ENCODE measurements at places on chromosomes 11 and 22.

- DNase-seq = no peak
Measured at GRCh38 chr11:127362754-127363308, 362.3 kb upstream of the KIRREL3 start.

DNA sequence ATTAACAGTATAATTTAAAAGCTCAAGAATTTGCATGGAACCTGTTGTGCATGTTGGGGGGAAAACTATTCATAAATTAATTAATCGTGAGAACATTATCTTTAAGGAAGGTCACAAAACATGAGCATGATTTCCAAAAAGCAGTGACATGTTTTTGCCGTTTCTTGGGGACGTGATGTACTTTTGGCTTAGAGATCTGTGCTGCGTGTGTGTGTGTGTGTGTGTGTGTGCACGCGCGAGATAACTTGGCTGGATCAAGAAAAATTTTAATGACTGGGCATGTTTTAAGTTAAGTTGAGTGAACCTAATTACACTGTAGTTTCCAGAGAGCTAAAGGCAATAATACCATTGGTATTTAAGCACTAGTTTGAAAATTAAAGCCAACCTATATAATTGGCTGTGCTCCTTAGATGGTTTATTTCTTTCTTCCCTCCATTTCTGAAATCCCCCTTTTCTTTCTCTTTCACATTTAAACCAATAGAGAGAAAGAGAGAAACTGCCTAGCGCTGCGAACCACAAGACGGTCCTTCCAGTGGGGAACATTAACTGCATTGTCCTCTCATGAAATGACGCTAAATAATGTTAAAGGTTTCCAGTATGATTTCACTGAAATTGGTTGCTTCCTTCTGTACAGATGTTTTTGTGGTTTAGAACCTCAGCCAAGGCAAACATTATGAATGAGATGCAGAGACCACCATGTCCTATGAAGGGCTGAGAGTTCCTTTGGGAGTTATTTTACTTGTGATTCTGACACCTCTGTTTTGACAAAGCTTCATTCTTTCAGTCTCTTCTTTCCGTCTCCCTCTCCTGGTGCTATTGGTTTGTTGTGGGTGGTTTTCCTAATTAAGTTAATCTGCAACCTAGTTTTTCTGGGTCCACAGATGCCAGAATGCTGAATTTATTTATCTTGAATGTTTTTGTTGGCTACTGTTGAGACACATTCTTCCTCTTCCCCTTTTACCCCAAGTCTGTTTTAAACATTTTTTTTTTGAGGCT is 51.7 kb downstream of the ZBTB16 start:
- no peak for DNase-seq

- DNase-seq = no peak
Measured at GRCh38 chr22:19797086-19798002, 36.8 kb downstream of the TBX1 start.

DNA sequence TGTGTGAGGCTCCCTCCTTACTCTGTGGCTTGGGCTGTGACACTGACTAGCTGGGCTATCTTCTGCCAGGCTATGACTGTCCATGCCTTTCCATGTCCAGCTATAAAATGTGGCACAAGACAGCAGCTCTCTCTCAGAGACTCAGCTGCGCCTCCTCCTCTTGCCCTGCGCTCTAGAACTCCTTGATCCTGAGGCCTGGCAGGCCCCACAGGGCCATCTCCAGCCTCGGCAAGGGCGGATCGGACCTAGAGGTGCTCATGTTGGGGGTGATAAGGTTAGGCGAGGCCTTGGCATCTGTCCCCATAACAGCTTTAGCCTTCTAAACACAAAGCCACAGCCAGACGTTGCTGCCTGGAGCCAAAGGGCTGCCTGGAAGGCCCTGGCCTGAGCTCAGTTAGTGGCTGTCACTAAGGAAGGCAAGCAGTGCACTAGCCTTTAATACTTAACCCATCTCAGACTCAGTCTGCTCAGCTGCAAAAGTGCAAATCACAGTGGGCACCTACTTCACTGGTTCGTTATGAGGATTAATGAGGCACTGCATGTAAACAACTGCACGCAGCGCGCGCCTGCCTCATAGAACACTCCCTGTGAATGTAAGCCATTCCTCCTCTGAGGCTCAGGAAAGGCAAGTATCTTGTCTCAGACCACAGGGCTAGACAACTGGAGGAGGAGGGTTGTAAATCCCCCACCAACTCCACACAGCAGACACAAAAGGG is 1.2 kb downstream of the GUCD1 start:
- DNase-seq = no peak

- no peak for DNase-seq
Measured at GRCh38 chr11:110832539-110832938, 120.3 kb upstream of the ARHGAP20 start.

- no peak for DNase-seq
Measured at GRCh38 chr11:116844722-116845121, 7.3 kb upstream of the APOA1 start.

DNA sequence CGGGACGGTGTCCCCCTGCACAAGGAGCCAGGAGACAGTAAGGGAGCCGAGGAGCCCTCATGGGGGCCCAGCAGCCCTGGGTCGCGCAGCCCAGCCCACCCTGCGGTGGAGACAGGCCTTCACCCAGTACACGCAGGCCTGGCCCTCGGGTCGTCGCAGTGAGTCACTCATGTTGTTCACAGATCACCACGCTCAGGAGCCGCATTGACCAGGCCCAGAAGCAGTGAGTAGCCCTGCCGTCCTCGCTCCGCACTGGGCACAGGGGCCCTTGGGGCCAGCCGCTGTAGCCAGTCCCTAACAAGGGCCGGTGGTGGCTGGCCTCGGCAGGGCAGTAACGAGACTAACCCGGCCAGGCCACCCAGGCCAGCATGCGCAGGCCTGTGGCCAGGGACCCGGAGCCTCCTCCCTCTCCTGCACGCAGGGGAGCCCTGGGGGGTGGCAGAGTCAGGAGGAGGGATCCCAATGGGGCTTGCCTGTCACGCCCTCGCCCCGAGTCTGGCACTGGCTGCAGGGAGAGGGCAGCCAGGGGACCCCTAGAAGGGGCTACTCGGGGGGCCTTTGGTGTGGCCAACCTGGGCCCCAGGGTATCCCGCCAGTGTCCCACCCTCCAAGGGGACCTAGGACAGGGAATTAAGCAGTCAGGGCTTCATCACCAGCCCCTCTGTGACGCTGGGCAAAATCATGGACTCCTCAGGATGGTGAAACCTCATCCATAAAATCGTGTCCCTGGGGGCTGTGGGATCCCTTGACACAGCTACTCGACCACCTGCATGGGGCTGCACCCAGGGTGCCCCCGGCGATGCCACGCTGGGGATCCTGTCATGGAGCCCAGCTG is 10.1 kb upstream of the MRPL23 start:
- DNase-seq = no peak

DNA sequence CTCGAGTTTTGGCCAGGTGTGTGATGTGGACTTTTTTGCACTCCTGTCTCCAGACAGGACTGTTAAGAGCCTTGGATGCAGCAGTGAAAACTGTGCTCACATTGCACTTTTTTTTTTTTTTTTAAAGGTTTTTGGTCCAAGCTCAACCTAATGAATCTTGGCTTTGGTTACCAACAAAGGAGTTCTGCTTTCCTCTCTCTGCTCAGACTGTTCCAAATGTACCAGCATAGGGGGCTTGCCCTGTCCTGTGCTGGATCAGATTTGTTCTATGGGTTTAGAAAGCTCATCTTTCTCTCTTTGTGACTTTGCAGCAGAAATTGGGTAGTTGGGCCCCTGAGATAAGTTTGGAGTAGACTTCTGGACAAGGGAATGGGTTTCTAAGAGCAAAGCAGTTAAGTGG is 45.3 kb downstream of the POLD3 start:
- DNase-seq = no peak

- DNase-seq = no peak
Measured at GRCh38 chr22:23114721-23115020, 27.1 kb downstream of the RSPH14 start.

- DNase-seq = no peak
Measured at GRCh38 chr11:2696455-2696854, 3.3 kb downstream of the KCNQ1OT1 start.

- DNase-seq = no peak
Measured at GRCh38 chr22:20995329-20996030, 6.4 kb downstream of the THAP7 start.

DNA sequence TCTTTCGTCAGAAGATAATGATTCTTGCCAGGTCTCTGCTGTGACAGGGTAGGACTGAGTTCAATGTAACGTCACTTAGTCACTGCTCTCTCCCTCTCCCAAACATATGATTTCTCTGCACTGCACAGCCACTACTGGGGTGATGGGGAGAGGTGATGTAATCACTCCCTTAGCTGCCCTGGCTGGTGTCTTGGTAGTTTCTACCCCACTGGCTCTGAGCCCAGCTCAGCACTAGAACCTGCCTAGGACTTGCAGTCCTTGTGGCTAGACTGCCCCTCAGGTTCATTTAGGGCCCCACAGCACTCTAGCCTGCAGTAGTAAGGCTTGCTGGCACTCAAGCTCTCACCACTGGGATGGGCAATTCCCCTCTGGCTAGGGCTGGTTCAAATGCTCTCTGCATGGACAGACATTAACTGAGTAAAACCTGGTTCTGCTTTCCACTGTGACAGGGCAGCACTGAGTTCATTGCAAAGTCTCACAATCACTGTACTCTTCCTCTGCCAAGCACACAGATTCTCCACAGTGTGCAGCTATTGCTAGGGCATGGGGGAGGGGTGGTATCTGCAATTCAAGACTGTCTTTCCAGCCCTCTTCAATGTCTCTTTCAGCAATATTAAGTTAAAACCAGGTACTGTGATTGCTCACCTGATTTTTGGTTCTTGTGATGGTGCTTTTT is 571.4 kb upstream of the FAT3 start:
- DNase-seq = no peak

- no peak for DNase-seq
Measured at GRCh38 chr22:38842512-38843200, 1.2 kb downstream of the NPTXR start.

DNA sequence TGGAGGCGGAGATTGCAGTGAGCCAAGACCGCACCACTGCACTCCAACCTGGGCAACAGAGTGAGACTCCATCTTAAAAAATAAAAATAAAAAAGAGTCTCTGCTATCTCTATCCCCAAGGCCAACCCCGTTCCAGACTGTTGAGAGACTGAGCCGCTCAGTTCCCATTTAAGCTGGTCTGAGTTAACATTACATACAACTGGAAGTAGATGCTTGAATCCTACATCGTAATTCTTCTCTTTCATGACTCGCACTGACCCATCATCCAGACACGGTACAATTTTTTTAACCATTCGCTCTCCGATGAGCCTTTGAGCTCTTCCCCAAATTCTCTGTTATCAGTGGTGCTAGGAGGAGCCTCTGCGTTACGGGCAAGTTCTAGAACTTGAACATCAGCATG is 4.9 kb upstream of the CYTH4 start:
- no peak for DNase-seq

DNA sequence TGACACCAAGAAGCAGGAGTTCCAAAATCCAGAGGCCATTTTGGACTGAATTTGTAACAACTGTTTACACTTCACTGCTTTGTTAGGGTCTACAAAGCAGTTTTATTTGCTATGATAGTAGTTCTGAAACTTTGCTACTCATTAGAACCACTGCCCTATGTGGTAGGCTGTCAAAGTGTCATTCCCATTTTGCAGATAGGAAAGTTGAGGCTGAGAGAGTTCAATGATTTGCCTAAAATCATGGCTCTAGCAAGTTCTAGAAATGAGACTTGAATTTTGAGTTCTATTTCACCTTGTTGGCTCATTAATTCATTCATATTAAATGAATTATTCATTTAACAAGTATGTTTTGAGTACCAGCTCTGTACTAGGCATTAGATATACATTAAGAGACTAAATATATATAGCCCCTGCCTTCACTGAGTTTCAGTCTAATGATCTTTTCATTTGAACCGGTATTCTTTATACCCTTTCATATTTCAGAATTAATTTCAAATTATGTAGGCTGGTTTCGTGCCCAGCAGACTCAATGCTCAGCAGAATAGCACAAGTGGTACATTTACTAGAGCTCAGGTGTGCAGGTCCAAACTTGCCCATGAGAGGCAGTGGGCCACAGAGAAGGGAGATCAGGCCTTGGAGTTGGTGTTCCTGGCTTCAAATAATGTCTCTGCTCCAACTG is 93.5 kb downstream of the ME3 start:
- no peak for DNase-seq

DNA sequence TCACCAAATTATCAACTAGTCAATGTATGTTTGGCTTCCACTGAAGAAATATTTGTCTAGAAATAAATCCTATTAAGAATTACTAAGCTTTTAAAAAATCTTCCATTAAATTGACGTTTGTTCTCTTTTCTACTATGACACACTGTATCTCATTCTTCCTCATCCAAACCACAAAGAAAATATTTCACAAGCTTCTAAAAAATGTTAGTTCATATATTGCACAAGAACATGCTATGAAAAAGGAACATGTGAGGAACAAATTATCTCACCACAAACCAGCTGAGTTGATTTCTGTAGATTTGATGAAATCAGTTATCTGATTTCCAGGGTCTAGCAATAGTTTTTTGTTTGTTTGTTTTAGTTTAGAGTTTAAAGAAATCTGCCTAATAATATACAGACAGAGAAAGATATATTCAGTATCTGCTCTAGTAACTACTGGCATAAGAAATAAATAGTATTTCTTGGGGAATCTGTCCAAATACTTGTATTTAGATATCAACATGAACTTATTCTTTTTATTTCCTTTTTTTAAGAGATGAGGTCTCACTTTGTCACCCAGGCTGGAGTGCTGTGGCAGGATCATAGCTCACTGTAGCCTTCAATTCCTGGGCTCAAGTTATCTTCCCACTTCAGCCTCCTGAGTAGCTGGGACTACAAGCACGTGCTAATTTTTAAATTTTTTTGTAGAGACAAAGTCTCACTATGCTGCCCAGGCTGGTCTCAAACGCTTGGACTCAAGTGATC is 161.7 kb downstream of the ATG16L2 start:
- DNase-seq = no peak

GRCh38 chr11:97732011-97732632 is 1288.6 kb upstream of the CNTN5 start:
- DNase-seq = no peak

DNA sequence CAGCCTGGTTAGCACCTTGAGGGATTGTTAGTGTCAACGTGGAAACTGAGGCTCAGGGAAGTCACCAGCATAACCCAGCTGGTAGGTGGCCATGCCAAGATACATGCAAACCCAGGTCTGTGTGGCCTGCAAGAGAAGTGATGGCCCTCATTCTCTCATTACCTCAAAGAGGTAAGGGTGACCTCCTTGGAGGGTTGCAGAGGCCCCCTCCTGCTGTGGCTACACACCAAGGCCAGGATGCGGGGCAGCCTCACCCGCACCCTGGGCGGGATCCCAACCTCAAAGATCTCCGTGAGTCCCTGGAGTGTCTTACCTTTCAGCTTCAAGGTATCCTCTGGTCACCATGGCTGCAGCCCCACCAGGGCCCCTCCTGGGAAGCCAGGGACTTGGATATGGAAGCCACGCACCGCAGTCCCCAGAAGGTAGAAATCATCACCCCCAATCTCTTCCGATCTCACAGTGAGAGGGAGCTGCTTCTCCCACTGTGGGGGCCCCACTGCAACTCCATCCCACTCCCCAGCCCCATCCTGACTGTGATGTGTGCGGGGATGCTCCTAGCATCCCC is 95.4 kb downstream of the MORC2 start:
- no peak for DNase-seq

- no peak for DNase-seq
Measured at GRCh38 chr22:34293324-34293723, 373.0 kb upstream of the LARGE1 start.

Measured in CD4-positive, alpha-beta T cell treated with Interferon gamma for 1 hour (primary cell).